Right cardiac atrium (tissue), 5 donors: ENCODE measurements at places on chromosomes 3 and 15.

DNA sequence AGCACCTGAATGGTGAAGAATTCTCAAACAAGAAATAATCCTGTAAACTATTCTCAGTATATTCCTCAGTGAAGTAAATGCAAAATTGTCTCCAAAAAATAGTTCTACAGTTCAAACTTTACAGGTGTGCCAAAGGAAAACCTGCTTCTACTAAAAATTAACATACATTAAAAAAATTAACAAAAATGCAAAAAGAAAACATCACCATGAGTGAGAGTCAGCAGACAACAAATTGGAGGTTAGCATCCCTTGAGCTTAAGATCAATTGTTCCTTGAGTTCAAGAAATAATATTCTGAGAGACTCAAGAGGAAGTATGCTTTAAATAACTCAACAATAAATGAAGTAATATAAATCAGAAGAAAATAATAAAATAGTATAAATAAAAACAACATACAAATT is 278.4 kb upstream of the MME start:
- no peak for DNase-seq

GRCh38 chr15:40858706-40859105 is 14.9 kb downstream of the SPINT1 start:
- no peak for DNase-seq

- no peak for DNase-seq
Observed at GRCh38 chr3:100516232-100516631, 23.8 kb downstream of the TMEM45A start.

DNA sequence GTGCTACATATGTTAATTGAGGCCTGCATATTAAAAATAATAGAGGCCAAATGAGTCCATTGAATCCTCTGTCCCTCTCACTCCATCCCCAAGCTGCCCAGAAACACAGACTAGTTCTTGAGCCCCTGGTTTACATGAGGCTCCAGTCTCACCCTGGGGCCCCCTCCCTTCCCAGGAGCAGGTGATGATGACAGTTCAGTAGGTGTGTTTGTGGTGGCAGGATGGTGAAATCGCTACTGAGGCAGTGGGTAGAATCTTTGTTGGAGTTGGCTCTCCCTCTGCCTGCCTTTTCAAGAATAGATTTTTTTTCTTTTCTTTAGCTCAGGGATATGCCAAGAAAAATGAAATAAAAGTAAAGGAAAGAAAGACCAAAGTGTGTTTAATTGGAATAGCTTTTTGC is 288.7 kb downstream of the EPHB1 start:
- DNase-seq: no peak

- peak; percentile 25 for DNase-seq
Observed at GRCh38 chr3:182979674-182980191, 605 bp downstream of the DCUN1D1 start.

- no peak for DNase-seq
Observed at GRCh38 chr15:72797834-72798233, 14.3 kb upstream of the ADPGK start.

- no peak for DNase-seq
Observed at GRCh38 chr3:76889911-76890310, 150.0 kb upstream of the ROBO2 start.

- no peak for DNase-seq
Observed at GRCh38 chr3:141421639-141422319, 53.5 kb downstream of the ZBTB38 start.

DNA sequence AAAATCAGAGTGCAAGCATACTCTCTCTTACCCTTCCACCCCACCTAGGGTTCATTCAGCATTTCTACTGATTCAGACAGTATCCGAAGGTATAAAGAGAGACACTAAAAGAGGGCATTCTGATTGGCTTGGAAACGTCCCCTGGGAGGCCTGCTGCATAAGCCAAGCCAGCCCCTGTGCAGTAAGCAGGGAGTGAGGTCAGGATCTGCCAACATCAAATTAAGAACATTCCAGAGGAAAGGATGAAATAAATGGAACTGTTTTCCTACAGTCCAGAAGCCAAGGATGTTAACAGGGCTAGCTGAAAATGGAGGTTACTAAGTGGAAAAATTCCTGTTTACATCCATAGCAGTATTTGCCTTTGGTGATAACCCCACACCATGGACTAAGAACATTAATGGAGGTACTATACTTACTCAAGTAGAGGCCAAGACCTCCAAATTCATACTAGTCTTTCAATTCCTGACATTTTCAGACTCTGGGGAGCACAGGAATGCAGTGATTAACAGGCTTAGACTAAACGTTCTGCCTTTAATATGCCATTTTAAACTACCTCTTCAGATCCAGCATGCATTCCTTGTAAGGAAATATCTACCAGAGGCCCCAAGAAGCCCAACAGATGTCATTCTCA is 34.5 kb downstream of the NPTN start:
- peak; percentile 60 for DNase-seq

GRCh38 chr3:32436816-32437189 is 45.1 kb downstream of the CMTM7 start:
- DNase-seq: no peak

- DNase-seq: no peak
Observed at GRCh38 chr15:85164841-85165466, 183.3 kb downstream of the PDE8A start.
